IPS-NIHi11 (cell line): ENCODE measurements at places on chromosomes 7 and 10.

DNA sequence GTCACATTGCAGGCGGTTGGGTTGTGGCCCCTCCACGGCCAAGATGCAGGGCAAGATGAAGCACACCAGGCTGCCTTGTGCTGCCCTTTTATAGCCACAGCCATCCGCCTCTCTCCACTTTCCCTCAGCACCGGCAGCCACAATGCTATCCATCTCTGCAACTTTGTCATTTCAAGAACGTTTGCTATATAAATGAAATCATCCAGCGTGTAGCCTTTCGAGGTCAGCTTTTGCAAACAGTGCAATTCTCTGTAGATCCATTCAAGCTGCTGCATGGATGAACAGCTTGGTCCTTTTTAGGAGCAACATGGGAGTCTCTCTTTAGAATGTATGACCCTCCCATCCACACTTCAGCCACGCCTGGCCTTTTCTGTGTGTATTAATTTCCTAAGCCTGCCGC is 6.4 kb upstream of the IL15RA start:
- DNase-seq, result no peak

DNA sequence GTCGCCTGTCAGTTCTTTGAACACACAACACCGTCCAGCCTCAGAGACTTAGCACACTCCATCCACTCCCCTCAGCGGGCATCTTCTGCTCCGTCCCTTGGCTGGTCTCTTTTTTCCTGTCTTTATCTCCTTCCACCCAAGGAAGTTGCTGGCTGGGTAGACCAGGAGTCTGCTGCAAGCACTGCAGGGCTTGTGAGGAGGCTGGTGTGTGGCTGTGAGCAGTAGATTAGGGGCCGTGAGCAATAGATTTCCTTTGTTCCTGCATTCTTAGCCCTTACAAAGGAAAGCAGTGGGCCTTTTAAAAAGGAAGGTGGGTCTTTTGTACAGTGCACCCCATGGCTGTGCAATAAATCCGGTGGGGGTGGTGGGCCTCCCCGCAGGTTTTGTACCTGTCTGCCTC is 100.3 kb upstream of the BTBD16 start:
- DNase-seq, result no peak

DNA sequence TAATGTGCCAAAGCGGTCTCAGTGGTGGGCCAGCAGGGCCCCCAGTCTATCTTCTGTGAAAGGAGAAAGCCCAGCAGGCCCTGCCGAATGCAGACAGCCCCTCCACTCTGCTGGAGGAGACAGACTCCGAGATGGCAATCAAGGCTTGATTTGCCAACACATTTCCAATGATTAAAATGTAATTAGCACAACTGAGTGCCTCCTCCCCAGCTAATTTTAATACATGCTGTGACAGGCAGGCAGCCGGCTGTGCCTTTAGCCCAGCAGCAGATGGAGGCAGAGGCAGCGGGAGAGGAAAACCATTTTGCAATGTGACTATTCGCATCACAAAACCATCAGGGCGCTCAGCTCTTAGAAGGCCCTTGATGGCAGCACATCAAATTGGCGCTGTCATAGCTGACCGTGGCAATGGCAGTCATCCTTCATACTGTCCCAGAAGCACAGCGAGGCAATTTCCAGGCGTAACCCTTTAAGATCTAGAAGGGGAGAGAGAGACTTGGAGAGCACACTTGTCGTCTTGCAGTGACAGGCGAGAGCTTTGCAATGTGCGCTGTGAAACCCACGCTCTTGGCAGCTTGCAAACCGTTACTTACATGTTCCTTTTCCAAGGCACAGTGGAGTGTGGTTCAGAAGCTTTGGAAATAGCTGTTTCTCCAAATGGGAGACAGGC is 714.8 kb upstream of the GALNT17 start:
- no peak for DNase-seq

- no peak for DNase-seq
Observed at GRCh38 chr10:34078017-34078744, 736.9 kb downstream of the PARD3 start.

DNA sequence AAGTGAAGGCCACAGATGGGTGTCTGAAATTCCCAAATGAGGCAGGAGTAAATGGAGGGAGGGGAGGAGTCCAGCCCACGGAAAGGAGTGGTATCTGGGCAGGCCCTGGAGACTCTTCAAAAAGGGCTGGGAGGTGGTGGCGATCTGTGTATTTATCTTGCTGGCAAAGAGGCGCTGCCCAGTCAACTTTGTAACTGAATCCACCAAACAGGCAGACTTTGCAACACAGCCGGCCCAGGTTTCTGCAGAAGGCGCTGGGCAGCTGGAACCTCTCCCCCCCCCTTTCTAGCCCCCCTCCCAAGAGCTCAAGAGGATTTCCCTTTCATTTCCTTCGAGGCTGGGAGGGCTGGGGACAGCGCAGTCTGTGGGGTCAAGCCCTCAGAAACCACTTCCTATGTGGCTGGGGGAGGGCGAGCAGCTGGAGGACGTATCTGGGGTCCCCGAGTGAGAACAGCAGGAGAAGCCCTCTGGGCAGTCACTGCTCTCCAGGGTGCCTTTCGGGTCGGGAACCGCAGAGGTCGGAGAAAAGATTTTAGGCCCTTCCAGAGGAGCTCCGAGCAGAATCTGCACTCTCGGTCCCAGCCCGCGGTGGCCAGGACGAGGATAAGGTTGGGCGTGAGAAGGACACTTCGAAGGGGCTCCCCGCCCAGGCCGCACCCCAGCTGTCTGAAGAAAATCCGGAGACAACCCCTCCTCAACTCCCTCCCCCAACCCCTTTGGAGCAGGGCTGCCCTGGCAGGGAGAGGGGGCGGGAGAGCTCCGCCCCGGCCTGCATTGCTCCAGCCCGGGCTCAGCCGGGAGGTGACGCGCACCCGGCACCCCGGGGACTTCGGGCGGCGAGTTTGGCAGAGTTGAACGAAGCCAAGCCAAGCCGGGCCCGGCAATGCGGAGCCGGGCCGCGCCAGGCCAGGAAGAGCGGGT is 965 bp downstream of the ZCCHC24 start:
- DNase-seq, result peak; percentile 86

DNA sequence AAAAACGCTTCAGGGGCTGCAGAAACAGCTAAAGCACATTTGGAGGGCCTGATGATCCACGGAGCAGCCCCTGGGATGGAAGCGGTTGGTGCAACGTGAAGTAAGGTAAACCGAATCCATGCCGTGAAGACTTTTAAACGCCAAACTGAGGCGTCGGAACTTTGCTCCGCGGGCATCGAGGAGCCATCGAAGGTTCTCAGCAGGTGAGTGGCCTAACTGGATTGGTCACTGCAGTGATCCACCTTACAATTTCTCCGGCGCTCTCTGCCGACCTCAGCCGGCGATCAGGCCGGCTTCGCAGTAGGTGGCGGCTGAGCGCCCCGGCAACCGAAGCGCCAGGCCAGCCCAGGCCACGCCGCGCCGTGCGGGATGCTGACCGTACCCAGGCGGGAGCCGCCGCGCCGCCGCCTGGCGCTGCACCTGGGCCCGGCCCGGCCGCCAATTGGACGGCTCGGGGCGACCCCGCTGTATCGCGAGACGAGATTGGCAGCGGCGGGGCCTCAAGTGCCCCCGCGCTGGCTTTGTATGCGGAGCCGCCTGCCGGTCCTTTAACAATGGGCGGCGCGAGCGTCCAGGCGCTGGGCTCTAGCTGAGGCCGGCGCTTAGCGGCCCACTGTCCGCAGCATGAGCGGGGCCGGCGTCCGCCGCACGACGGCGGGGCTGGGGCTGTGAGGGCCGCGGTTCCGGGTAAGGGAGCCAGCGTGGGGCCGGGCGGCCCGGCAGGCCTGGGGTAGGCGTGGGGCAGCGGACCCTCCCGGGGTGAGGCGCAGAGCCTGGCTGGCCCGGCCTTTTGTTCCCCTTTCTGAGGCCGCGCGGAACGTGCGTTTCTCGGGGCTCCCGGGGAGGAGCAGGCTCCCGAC is at the start of gene CCNJ:
Gene CCNJ, plus strand, starts transcription at position 551 of the 860 bp plus-strand sequence. CDS start 811 bp downstream, outside the sequence.
- DNase-seq, result peak; percentile 100

DNA sequence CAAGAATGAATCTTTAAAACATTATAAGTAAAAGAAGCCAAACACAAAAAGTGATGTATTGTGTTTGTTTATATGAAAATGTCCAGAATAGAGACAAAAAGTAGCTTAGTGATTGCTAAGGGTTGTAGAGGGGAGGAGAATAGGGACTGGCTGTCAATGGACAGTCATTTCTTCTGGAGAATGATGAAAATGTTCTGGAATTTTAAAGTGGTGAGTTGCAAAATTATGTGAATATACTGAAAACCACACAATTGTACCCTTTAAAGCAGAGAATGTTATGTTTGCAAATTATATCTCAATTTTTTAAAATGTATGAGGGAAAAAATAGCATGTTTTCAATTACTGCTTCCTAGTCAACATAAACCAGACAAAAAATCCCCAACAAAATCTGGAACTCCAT is 174.2 kb downstream of the KMT2E start:
- no peak for DNase-seq

DNA sequence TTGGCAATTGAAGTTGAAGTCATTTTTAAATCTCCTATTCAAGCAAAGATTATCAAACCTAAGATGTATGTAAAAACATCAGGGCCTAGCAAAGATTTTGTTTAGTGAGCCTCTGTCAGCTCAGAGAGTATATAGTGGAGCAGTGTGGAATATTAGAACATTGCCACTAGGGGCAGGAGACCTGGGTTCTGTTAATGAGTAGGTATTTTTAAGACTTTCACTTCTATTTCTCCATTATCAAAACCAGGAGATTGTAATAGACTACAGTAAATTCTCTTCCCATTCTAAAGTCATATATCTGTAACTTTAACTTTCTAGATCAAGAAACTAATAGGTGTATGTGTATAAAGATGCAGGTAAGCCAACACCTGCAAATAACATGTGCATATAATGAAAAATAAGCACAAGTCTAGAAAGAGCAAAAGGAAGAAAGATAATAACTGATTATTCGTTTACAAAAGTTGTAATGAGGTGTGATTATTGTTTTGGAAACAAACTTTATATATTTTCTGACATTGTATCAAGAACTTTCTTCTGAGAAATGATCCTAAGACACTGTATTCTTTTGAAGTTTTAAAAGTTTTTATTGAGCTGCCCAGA is 64.4 kb downstream of the KCND2 start:
- peak; percentile 30 for DNase-seq

DNA sequence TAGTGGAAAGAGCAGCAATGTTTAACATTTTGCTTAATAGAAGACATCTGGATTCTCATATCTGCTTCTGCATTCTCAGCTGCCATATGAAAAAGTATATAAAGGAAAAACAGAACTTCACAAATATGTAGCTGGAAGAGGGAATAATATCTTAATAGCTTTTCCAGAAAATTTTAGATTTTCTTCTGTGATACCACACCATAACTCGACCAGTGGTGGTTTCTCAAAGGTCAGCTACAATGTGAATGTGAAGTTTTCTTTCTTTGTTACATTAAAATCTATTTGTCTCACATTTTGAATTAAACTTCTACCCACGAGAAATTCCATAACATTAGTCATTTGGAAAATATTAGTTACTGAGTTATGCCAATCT is 339.8 kb downstream of the PARD3 start:
- no peak for DNase-seq

GRCh38 chr10:92377962-92378361 is 87.0 kb downstream of the MARCHF5 start:
- DNase-seq, result no peak

GRCh38 chr10:49407151-49407550 is 11.3 kb upstream of the DRGX start:
- DNase-seq, result no peak

DNA sequence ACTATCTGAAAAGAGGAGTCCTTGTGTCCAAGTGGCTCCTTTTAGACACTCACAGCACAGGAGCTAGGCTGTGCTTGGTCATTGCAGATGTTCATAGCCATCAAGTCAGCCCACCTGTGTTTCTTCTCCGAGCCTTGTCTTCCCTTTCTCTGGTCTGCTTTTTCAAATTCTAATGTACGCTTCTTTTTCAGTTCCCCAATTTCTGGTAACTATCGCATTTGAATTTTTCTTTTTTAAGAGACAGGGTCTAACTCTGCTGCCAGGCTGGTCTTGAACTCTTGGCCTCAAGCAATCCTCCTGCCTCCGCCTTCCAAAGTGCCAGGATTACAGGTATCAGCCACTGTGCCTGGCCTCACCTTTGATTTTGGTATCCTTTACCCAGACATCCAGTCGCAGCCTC is 18.9 kb downstream of the APBB1IP start:
- DNase-seq, result no peak

DNA sequence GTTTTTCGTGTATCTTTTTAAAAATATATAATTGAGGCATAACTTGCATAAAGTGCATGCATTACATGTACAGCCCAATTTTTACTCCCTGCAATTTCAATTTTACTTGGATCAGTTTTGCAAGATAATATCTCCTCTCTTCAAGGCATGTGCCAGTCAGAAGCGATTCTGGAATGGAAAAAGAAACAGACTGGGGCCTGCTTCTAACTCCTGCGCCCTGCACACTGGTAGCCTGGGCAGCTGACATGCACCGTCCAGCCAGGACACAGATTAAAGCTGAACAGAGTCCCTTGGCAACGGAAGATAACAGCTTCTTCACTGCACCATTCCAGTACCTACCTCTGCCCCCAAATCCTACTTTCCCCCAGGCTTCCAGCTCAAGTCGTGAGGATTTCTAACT is 182.1 kb downstream of the FAM107B start:
- no peak for DNase-seq

DNA sequence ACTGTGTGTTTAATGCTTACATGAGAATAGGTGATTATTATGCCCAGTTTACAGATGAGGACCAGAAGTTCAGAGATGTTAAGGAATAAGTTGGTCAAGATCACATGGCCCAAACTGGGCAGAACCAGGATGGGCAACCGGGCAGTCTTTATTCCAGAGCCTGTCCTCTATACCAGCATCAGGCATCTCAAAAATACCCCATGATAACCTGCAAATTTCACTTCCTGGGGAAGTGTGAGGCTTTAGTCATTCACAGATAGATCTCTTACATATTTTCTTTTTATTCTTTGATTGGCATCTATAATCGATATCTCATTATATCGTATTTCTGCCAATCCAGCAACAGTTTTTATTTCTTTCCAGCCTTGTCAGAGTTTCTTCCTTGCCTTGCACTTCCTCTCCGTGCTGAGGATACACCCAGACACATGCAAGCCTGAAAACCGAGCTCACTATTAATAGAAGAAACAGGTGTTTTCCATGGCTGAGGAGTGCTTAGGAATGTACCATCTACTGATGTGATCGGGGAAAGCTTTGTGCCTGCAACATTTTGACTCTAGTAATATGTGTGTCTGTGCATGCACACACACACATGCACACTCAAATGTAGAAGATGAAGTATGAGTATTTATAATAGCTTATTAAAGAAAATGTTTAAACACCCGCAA is 82.4 kb downstream of the CREM start:
- DNase-seq, result no peak

GRCh38 chr10:91668913-91669312 is 36.0 kb upstream of the PPP1R3C start:
- no peak for DNase-seq
